ENCODE measurements at places on chromosomes 11 and 22.

DNA sequence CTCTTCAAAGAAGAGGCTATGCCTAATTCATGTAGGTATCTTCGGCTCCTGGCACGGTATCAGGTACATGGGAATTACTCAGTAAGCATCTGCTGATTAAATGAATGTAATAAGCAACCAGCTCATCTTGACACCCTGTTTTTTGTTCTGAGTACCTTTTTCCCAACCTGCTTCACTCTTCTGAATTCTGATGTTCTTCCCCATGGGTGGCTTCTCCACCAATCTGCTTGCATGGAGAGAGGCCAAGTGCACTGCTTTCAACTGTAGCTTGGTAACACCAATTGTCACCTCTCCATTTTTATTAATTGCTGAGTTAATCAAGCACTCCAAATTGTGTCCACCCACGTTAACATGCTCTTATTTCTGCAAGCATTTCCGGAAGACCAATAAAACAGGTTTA, 40.5 kb downstream of the LARGE1 start:
- no peak for DNase-seq

GRCh38 chr11:44726283-44727113, at the start of gene TSPAN18:
Gene TSPAN18, plus strand, starts transcription at chr11:44726962. Its CDS starts 179,455 bp downstream, at chr11:44906417.
- no peak for DNase-seq

GRCh38 chr11:63835158-63835545, 3.8 kb upstream of the MARK2 start:
- DNase-seq: no peak

DNA sequence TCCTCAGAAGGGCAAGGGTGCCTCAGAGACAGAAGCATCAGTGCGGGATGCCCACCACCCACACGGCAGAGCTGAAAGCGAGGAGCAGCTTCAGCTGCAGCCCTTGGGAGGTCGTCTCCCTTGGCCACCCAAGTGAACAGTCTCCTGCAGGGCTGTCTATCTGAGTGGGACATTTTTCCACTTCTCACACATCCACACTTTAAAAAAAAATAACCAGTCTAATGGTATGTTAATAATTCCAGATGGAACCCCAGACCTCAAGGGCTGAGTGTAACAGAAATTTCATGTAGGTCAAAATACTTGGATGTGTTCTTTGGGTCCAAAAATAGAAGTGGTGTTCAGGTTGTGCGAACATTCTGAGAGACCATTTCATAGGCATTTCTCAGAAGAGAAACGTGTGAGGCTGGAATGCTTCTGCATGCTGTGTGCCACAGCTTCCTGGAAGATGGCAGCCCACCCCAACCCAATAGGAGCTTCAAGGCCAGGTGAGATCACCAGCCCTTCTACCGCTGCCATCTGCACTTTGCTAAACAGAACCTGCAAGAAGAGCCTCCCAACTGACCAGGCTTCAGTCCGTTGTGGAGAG, 623.2 kb downstream of the OPCML start:
- no peak for DNase-seq

- peak; percentile 82 for DNase-seq
Measured at GRCh38 chr22:45671783-45672563, at the start of gene ATXN10. Gene ATXN10, plus strand, starts transcription at chr22:45671834. Its CDS starts 230 bp downstream, at chr22:45672064.

GRCh38 chr11:88531831-88532230, 194.3 kb upstream of the CTSC start:
- no peak for DNase-seq

DNA sequence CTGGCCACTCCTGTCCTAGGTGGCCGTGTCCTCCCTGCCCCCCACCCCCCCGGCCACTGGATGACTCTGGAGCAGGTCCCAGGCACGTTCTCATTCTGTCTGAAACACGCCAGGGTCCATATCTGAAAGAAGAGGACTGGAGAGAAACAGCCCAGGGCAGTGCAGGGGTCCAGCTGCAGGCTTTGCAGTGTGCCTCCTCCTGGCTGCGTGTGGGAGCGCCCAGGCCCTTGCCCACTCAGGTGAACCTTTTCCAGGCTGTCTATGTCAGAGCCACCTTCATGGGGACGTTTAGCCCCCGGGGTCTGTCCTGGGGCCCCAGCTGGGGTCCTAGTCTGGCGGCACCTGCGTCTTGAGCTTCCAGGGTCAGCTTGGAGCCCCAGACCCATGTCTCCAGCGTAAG, 15.6 kb downstream of the GRAMD4 start:
- no peak for DNase-seq

Measured in hypothalamus (tissue), 51 donors.